ENCODE measurements at places on chromosomes 12 and 14. TPM values are rescaled to one million over a fixed set of nuclear protein-coding genes. Genes with fewer than 3 reads are reported as not detected.

The LRCOL1 gene
- 1.1 TPM for polyA plus RNA-seq

The KCNC2 gene
- 0.02 TPM for polyA plus RNA-seq

The CMKLR1 gene
- polyA plus RNA-seq, result 4.5 TPM

The IFT81 gene
- 7.3 TPM for polyA plus RNA-seq

The WDR89 gene
- 17.0 TPM for polyA plus RNA-seq

The SERPINA1 gene
- polyA plus RNA-seq, result 26.8 TPM

The NRL gene
- 4.7 TPM for polyA plus RNA-seq

The TAS2R8 gene
- polyA plus RNA-seq, result not detected

The PRPH gene
- 1.6 TPM for polyA plus RNA-seq

The SYNDIG1L gene
- 0.11 TPM for polyA plus RNA-seq

The SDR9C7 gene
- 2.3 TPM for polyA plus RNA-seq

The OR5AU1 gene
- polyA plus RNA-seq, result 0.05 TPM

The RHOJ gene
- 6.0 TPM for polyA plus RNA-seq

The LYZ gene
- polyA plus RNA-seq, result 233 TPM

The TRIM9 gene
- 1.8 TPM for polyA plus RNA-seq

The VRK1 gene
- 23.0 TPM for polyA plus RNA-seq

The VWF gene
- polyA plus RNA-seq, result 33.8 TPM

The PKP2 gene
- polyA plus RNA-seq, result 13.7 TPM

The FOXN4 gene
- 0.14 TPM for polyA plus RNA-seq

The CLEC7A gene
- polyA plus RNA-seq, result 25.5 TPM

The KCNMB4 gene
- 5.0 TPM for polyA plus RNA-seq

The TMEM30B gene
- polyA plus RNA-seq, result 20.0 TPM

The LRRC43 gene
- 0.32 TPM for polyA plus RNA-seq

The CACNA2D4 gene
- 4.9 TPM for polyA plus RNA-seq

The GPRC5D gene
- 0.05 TPM for polyA plus RNA-seq

The RERG gene
- polyA plus RNA-seq, result 3.1 TPM

The C14orf132 gene
- 4.3 TPM for polyA plus RNA-seq

The SERPINA12 gene
- polyA plus RNA-seq, result 0.71 TPM

The KRT75 gene
- polyA plus RNA-seq, result 6.8 TPM

The RNASE3 gene
- polyA plus RNA-seq, result 1.2 TPM

The MVK gene
- polyA plus RNA-seq, result 10.4 TPM

The TMEM63C gene
- polyA plus RNA-seq, result 0.64 TPM

The SIX1 gene
- polyA plus RNA-seq, result 21.4 TPM

The FBRSL1 gene
- 28.7 TPM for polyA plus RNA-seq

The ZBTB42 gene
- 3.2 TPM for polyA plus RNA-seq

The LHX5 gene
- polyA plus RNA-seq, result 0.05 TPM

The PTPN6 gene
- 213 TPM for polyA plus RNA-seq

The RNASE13 gene
- not detected for polyA plus RNA-seq

The RASAL1 gene
- polyA plus RNA-seq, result 3.7 TPM

The SLC2A14 gene
- 0.07 TPM for polyA plus RNA-seq

The KLRB1 gene
- polyA plus RNA-seq, result 7.9 TPM

The ATF1 gene
- 19.4 TPM for polyA plus RNA-seq

The CD4 gene
- 50.9 TPM for polyA plus RNA-seq

The PDE3A gene
- 2.2 TPM for polyA plus RNA-seq

The PRIMA1 gene
- 0.84 TPM for polyA plus RNA-seq

The FIGNL2 gene
- polyA plus RNA-seq, result 0.52 TPM

The C12orf50 gene
- polyA plus RNA-seq, result 0.18 TPM

The OAS1 gene
- polyA plus RNA-seq, result 42.0 TPM

The ARHGEF25 gene
- 8.5 TPM for polyA plus RNA-seq

The PIP4K2C gene
- polyA plus RNA-seq, result 14.4 TPM

The RILPL1 gene
- polyA plus RNA-seq, result 11.8 TPM

The HSPA2 gene
- 7.7 TPM for polyA plus RNA-seq

The TOMM20L gene
- not detected for polyA plus RNA-seq

The AGAP2 gene
- polyA plus RNA-seq, result 15.5 TPM

The FANCM gene
- 7.1 TPM for polyA plus RNA-seq
